Activated CD8-positive, alpha-beta memory T cell treated with anti-CD3 and anti-CD28 coated beads, Interleukin-2, amount 10 ng/mL, durations not matched to agents 7 days and 5 days (primary cell): ENCODE measurements at places on chromosomes 2 and 18. TPM values are rescaled to one million over a fixed set of nuclear protein-coding genes. Genes with fewer than 3 reads are reported as not detected.

The DPYSL5 gene
- total RNA-seq = not detected

The SP5 gene
- total RNA-seq = not detected

- no peak for DNase-seq
- no peak overlapping the region for H3K4me3 ChIP-seq
- H3K36me3 ChIP-seq = no peaks in the 10 kb centered on the region
Observed at GRCh38 chr2:10556271-10557140, 108.4 kb upstream of the ODC1 start.

The ARHGAP15 gene
- total RNA-seq = 101 TPM

GRCh38 chr2:133421516-133422324 lies 146.5 kb downstream of the NCKAP5 start:
- H3K27ac ChIP-seq = no peak overlapping the region
- no peaks in the 10 kb centered on the region for H3K27me3 ChIP-seq
- H3K36me3 ChIP-seq = no peaks in the 10 kb centered on the region
- H3K4me1 ChIP-seq = no peaks in the 10 kb centered on the region
- no peak for DNase-seq

- no peak for DNase-seq
- H3K27me3 ChIP-seq = no peaks in the 10 kb centered on the region
- no peaks in the 10 kb centered on the region for H3K36me3 ChIP-seq
- H3K4me1 ChIP-seq = no peaks in the 10 kb centered on the region
Observed at GRCh38 chr18:27942706-27943105, 234.2 kb downstream of the CDH2 start.

DNA sequence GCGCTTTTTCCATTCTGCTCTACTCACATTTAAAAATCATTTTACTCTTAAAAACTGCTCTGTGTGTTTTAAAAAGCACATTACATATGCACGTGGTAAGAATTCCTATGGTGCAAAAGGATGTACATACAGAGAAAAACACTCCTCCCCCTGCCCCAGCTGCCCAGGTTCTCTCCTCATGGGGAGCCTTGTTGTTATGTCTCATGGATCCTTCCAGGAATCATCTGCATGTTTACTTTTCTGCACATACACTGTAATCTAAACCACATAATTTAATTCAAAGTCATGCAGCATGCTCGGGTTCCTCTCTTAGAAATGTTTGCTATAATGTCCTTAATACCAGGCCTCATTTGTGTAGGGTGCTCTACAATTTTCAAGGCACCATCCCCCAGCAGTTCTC lies 243.3 kb downstream of the LOXHD1 start:
- no peak overlapping the region for H3K27ac ChIP-seq
- DNase-seq = no peak
- no peaks in the 10 kb centered on the region for H3K36me3 ChIP-seq
- no peak overlapping the region for H3K4me3 ChIP-seq

The ADD2 gene
- total RNA-seq = 0.45 TPM

DNA sequence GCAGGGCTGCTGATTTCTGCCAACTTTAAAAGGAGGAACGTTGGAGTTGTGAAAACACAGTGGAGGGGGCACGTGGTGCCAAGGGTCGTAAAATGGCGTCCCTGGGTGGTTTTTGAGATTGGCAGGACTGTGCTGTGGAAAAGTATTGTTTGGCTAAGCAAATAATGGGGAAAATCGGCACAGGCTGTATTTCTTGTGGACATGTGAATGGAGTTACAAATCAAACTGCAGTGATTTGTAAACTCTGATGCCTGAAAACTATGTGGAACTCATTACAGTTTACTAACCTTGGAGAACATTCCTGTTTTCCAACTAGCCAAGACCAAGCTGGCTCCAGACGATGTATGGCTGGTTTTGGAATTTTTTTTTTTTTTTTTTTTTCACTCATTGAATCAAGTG lies 68.7 kb downstream of the KCTD1 start:
- no peaks in the 10 kb centered on the region for H3K36me3 ChIP-seq
- DNase-seq = no peak
- H3K27ac ChIP-seq = no peak overlapping the region
- no peak overlapping the region for H3K4me3 ChIP-seq
- no peaks in the 10 kb centered on the region for H3K4me1 ChIP-seq
- no peaks in the 10 kb centered on the region for H3K27me3 ChIP-seq

- peaks cover 9% of the 10 kb centered on the region for H3K27me3 ChIP-seq
- H3K36me3 ChIP-seq = no peaks in the 10 kb centered on the region
- no peak for DNase-seq
- no peak overlapping the region for H3K4me3 ChIP-seq
- no peak overlapping the region for H3K27ac ChIP-seq
- no peaks in the 10 kb centered on the region for H3K4me1 ChIP-seq
Observed at GRCh38 chr2:26302846-26303245, 43.1 kb upstream of the SELENOI start.
